ENCODE measurements at places on chromosomes 12 and 14.

DNA sequence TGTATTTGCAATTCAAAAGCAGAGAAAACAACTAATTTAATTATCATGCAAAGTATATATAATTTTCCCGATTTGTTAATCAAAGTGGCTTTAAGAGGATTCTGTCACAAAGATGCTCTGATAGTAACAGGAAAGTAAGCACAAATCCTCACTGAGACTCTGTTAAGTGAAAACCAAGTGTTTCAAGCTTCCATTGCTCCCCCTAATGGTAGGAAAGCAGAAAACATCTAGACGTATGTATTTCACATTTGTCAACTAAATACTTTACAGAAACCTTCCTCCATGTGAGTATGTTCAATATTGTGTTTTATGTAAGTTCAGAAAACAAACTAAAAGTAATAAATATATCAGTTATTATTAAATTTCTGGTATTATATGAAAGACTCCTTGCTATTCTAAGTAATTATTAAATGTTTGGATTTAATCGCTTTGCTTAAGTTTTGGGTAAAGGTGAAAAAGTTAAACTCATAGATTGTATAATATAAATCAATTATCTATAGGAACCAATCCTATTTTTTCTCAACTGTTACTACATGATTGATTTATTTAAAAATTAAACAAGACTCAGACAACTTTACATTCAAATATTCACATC lies 1.5 kb upstream of the NTS start:
- peak; percentile 33 for DNase-seq

GRCh38 chr12:76489737-76490136 lies 69.8 kb downstream of the OSBPL8 start:
- no peak for DNase-seq

GRCh38 chr14:24398653-24399446 lies at the start of gene NYNRIN:
Gene NYNRIN, plus strand, starts transcription at chr14:24399003. Its CDS starts 244 bp downstream, at chr14:24399247.
- DNase-seq: no peak

DNA sequence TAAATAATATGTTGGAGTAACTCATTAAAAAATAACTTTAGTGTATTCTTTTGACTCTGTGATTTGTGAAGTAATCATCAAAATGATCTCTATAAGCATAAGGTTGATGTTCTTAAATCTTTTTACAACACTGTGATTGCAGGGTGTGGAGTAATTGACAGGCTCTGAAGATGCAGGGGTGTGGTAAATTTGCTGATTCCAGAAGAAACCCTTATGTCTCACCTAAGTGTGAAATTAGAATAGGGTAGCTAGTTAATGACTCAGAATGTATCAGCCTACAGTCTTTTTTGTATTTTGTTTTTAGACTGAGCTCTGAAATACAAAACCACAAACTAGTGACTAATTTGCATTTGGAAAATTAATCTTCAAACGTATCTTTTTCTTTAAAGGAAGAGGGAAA lies 5.9 kb downstream of the PRPF39 start:
- peak; percentile 23 for DNase-seq

- DNase-seq: no peak
These were observed 530.1 kb downstream of the NRXN3 start for GRCh38 chr14:78700236-78700635.

DNA sequence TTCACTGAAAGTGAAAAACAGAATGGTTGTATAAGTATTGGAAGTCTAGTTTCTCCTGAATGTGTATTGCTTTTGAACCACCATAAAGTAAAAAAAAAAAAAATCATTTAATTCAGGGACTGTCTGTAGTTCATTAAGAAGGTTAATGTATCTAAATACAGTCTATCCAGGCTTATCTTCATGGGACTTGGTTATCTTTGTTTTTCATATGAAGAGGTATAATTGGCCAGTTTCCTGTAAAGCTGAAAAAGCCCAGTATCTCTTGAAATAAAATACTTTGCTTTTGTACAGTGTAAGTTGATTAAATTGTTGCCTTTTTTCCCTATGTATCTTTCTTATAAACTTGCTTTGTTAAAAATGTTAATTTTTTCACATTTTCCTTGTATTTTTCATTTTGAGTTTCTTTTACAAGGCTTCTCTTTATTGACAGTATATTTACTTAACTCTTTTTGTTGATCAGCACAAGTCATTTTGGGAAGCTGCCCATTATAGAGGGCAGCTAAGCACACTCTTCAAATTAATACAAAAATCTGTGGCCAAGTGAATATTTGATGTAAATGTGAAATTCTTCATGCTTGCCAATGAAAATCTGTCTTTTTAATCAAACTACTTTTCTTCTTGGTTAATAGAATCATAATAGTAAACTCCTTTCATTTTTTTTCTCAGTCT lies 156.0 kb downstream of the TMTC3 start:
- no peak for DNase-seq

GRCh38 chr12:9625019-9625418 lies 17.3 kb upstream of the KLRB1 start:
- DNase-seq: no peak

GRCh38 chr12:120136093-120136770 lies 19.7 kb upstream of the RAB35 start:
- no peak for DNase-seq

DNA sequence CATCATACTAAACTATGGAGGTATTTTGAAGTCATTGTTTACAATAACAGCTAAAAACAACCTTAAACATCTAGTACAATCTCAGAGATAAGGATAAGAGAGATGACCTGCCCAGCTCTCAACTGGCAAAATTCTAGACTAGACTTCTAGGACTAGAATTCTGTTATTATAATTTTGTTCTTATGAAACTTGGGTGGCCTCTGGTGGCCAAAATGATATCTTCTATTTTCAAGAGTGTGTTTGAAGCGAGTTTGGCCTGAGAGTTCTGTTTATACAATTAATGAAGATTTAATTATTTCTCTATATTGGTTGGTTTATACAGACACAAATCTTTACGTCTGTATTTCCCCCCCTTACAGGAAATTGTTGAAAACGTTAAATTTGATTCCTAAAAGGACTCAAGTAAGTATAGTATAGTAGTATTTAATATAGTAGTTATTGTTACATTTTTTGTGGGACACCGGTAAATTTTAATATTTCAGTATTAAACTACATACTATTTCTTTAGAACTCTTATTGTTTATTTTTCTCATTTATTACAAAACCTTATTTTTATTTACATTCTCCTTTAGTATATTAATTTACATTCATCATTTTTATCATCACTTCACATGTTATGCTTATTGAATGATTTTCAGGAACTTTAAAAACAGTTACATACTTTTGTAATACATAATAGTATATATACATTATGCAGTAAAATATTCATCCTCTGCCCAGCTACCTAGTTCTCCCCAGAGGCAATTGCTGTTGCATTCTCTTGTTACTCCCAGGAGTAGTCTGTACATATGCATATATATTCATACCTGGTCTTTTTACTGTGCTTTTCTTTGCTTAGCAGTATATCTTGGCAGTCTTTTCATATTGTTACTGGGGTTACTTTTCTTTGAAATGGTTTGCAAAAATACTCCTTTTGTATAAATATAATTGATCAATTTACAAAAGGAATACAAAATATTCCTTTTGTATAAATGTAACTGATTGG lies 6.6 kb downstream of the PPHLN1 start:
- DNase-seq: peak; percentile 33

DNA sequence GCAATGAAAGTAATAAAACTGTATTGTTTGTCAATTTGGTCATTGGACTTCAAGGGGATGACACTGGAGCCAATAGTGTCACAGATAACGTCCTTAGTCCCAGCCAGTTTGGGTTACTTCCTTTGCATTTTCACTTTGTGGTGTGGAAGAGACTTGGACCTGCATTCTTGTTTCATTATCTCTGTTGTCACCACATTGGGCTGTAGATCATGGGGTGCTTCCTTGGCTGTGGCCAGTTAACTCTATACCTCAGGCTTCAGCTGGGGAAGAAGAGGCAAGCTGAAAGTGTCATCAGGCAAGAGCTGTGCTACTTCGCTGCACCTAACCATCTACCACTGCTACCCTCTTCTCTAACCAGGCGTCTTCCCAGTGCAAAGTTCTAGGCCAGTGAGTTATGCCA lies 15.1 kb upstream of the CISTR start:
- peak; percentile 28 for DNase-seq

- DNase-seq: no peak
These were observed 1922.3 kb upstream of the FLRT2 start for GRCh38 chr14:83607682-83608081.

DNA sequence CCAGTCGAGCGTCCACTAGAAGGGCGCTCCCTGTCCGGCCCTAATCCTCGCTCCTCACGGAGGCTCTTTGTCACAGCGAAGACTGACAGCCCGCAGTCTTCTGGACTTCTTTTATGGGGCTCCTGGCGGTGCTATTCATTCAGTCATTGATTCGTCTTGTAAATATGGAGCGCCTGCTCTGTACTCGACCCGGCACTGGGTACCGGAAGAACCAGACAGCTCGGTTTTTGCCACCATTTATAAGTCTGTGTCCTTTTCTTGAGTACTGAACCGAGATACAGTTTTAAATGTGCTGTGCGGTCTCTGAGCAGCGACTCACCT lies 570 bp downstream of the DMAC2L start:
- DNase-seq: no peak

GRCh38 chr12:93050026-93050747 lies 121.1 kb upstream of the EEA1 start:
- DNase-seq: no peak

DNA sequence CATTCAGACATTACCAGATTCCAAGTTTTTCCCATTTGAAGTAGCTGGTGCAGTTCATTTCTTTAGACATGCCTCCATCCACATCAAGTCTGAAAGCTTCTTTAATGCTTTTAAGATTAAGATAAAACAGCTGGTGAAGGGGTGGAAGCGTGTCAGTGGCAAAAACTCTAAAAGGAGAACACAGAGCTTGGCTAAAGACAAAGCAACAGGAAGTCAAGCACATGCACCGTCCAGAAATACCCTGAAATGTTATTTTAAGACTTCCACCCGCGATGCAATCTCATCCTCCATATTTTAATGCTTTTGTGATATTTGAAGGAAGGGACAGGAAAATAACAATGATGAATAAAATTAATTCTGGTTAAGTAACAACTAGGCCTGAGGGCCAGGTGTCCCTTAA lies 31.8 kb downstream of the PPM1H start:
- no peak for DNase-seq

GRCh38 chr12:39935839-39936238 lies 170.0 kb downstream of the SLC2A13 start:
- no peak for DNase-seq

- DNase-seq: no peak
These were observed 104.5 kb downstream of the TMEM30B start for GRCh38 chr14:61176686-61177085.
